ENCODE measurements at places on chromosomes 7 and 10.

DNA sequence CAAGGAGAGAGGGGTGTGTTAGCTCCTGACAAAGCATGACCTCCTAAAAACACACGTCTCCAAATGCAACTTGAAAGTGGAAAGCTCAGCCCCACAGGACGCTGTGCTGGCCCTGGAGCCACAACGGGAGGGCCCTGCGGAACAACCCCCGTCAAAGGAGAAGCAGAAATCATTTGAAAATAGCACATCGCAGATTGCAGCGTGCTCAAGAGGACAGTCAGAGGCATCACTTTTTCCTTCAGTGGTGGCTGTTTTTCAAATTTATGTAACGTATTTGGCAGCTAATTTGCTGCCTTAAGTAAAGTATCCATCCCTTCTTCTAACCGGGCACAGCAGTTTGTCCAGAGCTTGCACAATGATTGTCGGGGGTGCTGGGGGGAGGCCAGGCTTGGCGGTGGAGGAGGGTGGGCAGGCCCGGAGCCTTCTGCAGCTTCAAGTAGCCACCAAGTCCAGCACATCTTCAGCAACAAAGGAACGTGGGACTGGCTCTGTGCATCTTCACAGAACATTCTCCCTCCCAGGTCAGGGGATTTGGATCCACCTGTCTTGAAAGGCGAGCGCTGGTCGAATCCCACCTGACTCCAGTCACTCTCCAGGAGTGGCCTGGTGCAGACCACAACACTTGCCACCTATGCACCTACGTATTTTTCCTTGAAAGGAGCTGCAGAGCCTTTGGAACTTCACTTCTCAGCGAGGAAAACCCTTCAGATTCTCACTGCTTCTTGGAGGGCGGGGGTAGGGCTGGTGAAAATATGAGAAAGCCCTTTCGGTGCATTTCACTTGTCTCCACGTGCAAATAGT, 346.3 kb downstream of the DNAJB6 start:
- DNase-seq: no peak

DNA sequence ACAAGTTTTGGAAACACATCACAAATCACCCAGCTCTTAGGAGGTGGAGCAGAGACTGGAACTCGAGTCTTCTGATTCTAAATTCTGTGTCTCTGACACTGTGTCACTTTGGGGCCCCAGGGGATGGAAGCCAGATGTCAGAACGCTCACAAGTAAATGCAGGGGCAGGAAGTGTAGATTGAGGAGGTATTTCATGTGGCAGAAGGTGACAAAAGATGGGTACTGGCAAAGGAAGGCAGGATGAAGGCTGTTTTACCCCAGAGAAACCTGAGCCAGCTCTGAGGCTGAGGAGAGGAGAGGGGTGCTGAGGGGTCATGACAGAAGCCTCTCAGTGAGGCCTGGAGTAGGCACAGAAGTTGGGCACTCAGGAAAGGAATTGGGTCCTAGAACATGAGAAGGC, 6.0 kb upstream of the PURB start:
- DNase-seq: peak; percentile 32

- DNase-seq: no peak
Observed at GRCh38 chr10:2700626-2701305, 366.6 kb upstream of the PFKP start.

DNA sequence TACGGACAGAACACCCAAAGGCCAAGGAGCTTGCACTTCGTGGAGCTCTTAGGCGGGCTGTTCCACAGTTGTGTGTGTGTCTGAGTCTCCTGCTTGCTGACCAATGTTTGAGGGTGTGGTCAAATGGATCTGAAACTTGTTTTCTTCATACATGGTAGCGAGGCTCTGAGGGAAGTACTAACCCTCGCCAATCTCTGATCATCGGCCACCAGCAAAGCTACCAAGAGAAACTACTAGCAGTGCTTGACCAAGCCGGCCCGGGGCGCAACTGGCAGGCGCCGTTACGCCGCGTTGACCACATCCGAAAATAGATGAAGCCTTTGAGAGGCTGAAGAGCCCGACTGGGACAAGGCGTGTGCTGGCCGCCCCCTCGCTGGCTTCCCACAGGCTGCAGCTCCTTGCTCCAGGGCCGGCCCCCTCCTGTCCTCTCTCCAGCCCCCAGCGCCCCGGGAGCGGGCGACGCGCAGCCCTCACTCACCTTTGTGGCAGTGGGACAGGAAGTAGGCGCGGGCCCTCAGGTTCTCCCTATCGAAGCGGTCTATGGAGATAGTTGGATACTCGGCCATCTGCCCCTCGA, 384 bp downstream of the DCLRE1C start:
- DNase-seq: no peak

- DNase-seq: no peak
Observed at GRCh38 chr7:148041156-148041555, 549.4 kb upstream of the C7orf33 start.

DNA sequence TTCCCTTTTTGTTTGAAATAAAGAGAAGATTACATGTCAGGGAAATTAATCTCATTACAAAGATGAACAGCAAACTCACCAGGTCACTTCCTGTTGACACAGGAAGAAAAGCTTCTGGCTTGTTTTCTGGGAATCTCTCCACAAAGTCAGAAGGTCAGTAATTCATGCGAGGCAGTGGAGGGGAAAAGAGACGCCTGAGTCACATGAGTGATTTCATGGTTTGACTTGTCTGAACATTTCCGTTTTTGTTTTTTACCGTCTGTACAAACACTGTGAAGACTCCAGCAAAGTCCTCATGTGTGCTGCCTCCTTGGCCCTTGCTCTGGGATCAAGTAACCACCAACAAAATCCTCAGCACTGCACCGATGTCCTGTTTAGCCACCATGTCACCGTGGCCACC, 2.5 kb upstream of the HABP2 start:
- DNase-seq: no peak

DNA sequence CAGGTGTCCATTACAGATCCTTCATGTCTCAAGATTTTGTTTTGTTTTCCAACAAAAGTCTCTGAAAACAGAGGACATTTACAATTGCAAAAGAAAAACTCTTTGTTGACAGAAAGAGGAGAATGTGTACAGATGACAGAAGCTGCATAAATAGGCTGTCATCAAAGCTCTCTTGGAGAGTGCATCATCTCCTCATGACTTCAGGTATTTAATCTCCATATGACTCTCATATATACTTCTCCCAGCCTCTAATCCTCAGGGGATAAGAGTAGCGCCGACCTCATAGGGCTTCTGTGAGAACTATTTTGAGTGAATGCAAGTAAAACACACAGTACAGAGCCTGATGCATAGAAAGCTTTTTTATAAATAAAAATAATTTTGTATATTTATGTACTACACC, 48.1 kb upstream of the SEPTIN7 start:
- DNase-seq: no peak

- DNase-seq: no peak
Observed at GRCh38 chr10:8873310-8873709, 818.8 kb downstream of the GATA3 start.

DNA sequence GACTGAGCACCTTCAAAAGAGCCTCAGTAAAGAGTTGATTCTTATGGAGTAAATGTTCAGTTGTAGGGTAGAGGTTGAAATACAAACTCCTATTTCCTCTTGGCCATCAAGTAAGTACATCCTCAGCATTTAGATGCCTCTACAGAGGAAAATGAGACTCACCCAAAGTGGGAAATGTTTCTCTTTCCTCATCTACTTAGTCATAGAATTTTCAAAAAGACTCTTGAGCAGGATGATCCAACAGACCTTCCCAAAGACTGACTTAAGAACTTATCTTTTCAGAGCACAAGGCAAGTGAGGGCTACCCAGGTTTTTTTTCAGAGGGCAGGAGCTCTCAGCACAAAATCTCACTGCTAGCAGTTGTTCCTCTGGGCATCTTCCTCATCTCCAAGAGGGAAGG, 449.1 kb downstream of the KCNMA1 start:
- DNase-seq: no peak

DNA sequence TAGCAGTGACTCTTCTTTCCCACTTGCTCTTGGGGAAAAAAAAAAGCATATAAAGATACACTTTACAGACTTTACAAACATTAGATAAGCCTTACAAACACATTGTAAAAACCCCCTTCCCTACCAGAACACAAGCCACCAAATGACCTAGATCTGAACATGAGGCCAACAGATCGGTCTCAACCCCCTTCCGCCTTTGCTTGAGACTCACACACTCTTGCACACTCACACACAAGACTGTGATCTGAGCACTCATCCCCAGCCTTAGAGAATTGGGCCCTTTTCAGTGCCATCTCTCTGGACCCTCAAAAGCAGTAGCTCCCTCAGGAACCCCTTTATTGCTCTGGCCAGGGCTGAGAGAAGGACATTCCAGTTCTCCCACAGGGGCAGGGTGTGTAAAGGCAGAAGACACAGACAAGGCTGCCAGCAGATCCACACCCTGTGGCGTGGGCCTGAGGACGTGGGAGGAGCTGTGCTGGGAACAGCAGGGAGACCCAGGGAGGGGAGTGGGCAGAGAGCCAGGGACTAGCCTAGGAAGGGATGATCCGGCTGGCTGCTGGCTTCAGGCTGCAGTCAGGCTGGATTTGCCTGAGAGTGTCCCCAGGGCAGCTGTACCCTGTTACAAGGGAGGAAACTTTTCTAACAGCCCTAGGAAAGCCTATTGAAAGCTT, 206.7 kb downstream of the KIAA1217 start:
- DNase-seq: no peak

- no peak for DNase-seq
Observed at GRCh38 chr7:155785536-155785935, 26.7 kb downstream of the SHH start.

- DNase-seq: no peak
Observed at GRCh38 chr10:65534771-65535170, 1391.1 kb upstream of the LRRTM3 start.

- DNase-seq: no peak
Observed at GRCh38 chr10:62740885-62741745, 63.4 kb upstream of the ADO start.

DNA sequence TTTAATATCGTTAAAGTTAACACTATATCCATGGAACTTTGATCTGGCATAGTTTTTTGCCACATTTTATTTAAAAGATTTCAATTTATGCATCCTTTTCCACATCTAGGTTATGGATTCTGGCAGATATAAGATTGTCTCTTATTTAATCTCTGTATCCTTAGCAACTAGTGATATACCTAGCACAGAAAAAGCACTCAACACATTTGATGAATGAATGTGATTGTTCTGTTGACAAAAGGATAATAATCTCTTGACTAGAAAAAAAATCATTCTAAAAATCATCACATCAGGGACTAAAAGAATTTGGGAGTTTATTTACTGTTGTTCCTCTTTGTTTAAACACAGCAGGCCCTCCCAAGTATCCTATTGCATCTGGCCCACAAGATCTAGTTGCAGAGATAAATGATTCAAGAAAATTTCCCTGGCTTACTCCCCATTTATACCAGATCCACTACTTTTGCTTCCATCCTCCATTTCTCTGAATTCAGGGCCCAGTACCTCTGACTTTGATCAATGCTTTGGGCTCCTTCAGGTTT, 84.0 kb upstream of the C1GALT1 start:
- no peak for DNase-seq

- DNase-seq: no peak
Observed at GRCh38 chr7:96707901-96708774, 1.5 kb downstream of the SEM1 start.

- DNase-seq: no peak
Observed at GRCh38 chr7:21361413-21362125, 66.3 kb upstream of the SP4 start.

DNA sequence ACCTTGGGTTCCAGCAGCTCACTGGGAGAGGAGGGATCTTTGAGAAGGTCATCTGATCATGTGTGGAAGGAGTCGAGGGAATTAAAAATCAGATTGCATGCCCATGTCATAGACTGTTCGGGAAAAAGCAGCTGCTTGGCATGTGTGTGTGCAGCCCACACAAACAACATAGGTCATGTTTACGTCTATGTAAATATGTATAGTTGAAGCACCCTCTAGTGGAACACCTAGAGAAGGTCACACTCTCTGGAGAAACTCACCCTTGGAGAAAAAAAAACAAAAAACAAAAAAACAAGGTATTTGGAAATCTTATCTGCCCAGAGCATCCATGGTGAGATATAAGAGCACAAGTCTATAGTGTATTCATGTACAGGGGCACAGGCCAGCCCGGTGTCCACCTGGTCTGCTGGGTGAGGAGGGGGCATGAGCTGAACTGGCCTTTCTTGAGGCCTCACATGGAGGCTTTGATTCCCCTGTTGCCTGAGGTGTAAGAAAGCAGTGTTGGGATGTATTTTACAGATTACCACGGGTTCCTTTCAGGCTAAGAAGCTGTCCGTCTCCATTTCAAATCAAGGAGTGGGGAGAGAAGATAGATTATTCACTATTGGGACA, 98.0 kb downstream of the NPY start:
- no peak for DNase-seq

- DNase-seq: no peak
Observed at GRCh38 chr7:136953386-136953785, 84.9 kb downstream of the CHRM2 start.

DNA sequence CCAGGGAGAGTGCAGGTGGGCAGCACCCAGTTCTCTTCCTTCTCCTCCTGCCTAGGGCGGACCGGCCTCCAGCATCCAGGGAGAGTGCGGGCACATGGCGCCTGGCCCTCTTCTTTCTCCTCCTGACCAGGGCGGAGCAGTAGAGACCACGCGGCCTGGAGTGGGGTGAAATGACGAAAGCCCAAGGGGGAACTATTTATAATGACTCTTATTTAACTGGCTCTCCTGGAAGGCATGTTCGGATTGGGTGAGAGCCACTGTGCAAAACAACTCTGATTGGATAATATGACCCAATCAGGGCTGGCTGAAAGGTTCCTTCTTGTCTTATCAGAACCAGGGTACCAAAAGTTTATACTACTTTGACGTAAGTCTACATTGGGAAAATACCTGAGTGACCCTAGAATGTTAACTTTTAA, 63.1 kb downstream of the ZNF37A start:
- no peak for DNase-seq

DNA sequence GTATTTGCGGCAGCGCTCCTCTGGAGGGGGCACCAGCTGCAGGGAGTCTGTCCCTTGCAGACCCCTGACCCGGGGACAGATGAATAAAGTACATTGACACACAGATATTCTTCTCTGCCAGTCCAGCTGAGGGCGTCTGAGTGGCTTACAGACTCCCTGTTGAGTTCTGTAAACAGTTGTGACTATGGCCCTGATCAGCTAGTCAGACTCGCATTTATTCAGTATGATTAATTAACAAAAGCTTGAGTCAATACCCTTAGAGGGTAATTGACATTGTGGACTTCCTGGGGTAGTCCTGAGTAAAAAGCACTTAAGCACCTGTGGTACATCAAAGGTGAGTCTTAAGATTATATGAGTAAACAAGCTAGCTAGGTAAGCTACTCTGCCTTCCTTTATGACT, 21.0 kb downstream of the ANKRD30A start:
- DNase-seq: no peak

GRCh38 chr10:132018446-132018845, 36.7 kb upstream of the BNIP3 start:
- DNase-seq: no peak
